Esophagus squamous epithelium (tissue), 5 donors: ENCODE measurements at places on chromosomes 2 and 18.

- no peak for DNase-seq
Observed at GRCh38 chr2:172905937-172906811, 169.5 kb upstream of the MAP3K20 start.

- no peak for DNase-seq
Observed at GRCh38 chr2:200107514-200108217, 152.3 kb downstream of the MAIP1 start.

GRCh38 chr2:201852462-201852861 lies 46.1 kb downstream of the CDK15 start:
- no peak for DNase-seq

- DNase-seq: no peak
Observed at GRCh38 chr2:13676269-13676668, 956.2 kb upstream of the LRATD1 start.

- DNase-seq: no peak
Observed at GRCh38 chr2:207408086-207408794, 121.5 kb upstream of the CREB1 start.

- DNase-seq: no peak
Observed at GRCh38 chr18:61080954-61081528, 252.2 kb upstream of the CDH20 start.

- DNase-seq: no peak
Observed at GRCh38 chr2:214529021-214529420, 118.2 kb downstream of the VWC2L start.

GRCh38 chr2:38239452-38239851 lies 137.6 kb downstream of the ATL2 start:
- DNase-seq: no peak

GRCh38 chr2:163441603-163442002 lies 294.2 kb downstream of the FIGN start:
- no peak for DNase-seq

GRCh38 chr2:45458909-45459563 lies 152.0 kb downstream of the SRBD1 start:
- no peak for DNase-seq

- DNase-seq: no peak
Observed at GRCh38 chr18:10015288-10015701, 101.5 kb downstream of the VAPA start.

DNA sequence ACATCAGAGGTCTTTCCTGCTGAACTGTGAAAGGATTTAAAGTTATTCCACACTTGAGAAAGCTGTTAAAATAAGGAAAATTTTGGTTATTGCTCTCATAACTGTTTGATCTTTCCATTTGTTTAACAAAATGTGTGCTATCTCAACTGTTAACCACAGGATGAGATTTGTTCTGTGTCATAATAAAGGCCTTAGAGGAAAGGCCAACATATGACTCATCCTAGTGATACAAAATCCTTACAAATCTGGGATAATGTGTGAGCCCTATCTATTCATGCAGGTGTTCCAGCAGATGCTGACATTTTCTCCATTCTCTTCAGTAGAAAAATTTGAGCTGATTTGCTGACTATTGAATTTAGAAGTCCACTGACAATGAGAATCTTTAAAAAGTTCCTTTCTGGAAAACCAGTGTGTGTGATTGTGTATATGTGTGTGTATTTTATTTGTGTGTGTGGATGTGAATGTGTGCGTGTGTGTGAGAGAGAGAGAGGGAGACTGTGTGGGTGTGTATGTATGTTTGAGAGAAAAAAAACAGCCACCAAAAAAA lies 1111.9 kb upstream of the GYPC start:
- no peak for DNase-seq

- no peak for DNase-seq
Observed at GRCh38 chr2:49770919-49771318, 616.6 kb upstream of the FSHR start.

DNA sequence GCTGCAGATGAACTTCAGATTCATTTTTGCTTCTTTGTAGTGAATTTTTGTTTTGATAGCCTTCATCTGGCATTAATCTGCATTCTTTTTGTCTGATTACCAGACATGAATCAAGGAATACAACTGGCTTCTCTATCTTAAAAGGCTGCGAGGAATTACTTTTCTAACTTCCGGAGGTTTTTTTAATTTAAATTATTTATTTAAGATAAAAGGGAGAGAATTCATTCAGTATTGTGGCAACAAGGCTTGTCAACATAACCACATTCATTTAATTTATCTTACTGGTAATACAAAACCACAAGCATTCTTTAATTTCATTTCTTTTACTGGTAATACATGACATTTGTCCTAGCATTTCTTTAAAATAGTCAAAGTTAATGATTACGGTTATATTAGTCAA lies 36.0 kb downstream of the CSRNP3 start:
- DNase-seq: no peak

GRCh38 chr2:175396696-175397095 lies 215.2 kb upstream of the ATP5MC3 start:
- no peak for DNase-seq

- DNase-seq: no peak
Observed at GRCh38 chr2:118989481-118989880, 47.5 kb downstream of the MARCO start.

GRCh38 chr2:72204156-72204785 lies 56.6 kb upstream of the CYP26B1 start:
- no peak for DNase-seq

DNA sequence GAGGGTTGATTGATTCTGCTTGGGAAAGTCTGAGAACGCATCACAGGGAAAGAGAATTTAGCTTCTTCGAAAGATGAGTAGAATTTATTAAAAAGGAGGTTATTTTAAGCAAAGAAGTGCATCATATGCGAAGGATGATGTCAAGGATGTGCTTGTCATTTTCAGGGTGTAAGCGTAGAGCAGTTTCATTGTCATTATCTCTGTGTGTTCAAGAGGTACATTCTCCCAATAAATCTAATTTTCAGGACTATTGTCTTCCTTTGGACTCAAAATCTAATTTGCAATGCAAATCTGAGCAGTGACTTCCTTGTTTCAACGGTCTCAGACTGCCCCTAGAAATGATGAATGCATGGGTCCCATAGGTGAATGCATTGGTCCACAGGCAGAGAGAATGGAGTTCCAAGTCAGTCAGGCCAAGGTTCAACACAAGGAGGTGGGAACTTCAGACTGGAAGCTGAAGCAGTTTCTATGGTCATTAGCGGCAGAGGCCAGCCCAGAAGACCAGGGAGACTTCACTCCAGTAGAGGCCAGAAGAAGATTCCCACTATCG lies 99.8 kb downstream of the CDC42EP3 start:
- no peak for DNase-seq

DNA sequence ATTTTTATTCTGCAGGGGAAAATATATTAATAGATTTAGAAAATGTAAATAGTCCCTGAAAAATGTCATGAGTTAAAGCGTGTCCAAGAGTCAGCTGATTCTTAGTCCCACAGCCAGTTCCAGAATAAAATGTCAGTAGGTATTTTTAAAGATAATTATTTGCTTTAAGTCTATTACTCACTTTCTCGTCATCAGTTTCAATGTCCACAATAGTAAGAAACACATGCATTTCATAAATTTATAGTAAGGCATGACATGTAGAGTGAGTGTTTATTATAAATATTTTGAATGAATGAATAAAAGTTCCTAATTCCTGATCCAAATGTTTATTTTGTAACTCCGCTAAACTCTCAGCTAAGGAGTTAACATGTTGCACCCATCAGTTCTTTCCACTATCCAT lies 1044.0 kb upstream of the PIK3C3 start:
- DNase-seq: no peak

DNA sequence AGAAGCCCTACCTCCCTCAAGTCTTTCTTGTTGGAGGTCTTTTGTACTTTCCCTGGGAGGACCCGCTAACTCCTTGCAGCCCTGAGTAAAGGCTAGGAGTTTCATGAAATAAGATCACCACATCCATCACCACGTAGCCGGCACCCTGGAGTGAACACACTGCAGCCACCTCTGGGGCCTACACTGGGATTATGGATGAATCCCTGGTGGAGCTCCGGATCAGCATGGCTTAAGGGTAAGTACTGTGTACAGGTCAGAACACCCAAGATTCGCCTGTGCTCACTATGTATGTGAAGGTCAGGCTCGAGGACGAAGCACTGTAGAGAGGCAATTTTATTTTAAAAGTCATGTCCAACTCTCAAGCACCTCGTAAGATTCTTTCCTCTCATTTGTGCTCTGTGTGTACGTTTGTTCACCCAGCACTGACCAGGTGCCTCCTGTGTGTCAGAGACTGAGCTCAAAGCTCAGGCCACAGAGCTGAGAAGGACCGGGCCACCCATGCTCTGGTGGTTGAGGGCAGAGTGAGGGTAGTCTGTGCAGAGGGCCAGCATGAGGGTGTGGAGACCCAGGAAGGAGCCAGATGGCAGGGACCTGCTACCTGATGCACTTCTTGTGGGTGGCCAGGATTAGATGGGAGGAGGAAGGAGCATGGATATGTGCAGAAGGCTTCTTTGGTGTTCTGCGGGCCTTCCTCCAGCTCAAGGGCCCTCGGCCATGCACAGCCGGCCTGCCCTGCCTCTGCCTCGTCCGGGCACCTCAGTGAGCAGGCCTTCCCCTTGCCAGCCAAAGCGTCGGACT lies 66.7 kb upstream of the TFCP2L1 start:
- DNase-seq: no peak

GRCh38 chr18:44280479-44280878 lies 400.2 kb upstream of the SETBP1 start:
- DNase-seq: no peak

- DNase-seq: no peak
Observed at GRCh38 chr2:79714283-79714682, 201.4 kb downstream of the CTNNA2 start.

- DNase-seq: no peak
Observed at GRCh38 chr2:200408428-200409316, 101.2 kb downstream of the KCTD18 start.

DNA sequence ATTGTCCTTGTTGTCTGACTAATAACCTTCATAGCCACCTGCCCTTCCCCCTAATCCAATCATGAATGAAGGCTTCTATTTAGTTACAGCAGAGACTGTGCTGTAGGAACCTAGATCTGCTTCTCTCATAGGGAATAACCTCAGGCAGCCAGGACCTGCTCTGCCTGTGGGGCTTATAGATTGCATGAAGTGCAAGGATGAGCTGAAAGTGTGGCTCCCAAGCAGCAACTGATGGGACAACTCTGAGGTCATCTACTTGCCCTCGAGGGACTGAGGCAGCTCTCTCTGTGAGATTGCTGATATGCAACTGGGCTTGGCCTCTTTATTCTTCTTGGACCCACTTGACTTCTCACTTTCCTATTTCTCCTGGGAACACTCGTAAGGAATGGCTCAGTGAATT lies 23.8 kb upstream of the SLC38A11 start:
- DNase-seq: no peak

- DNase-seq: no peak
Observed at GRCh38 chr2:103789381-103790095, 1027.7 kb downstream of the TMEM182 start.

DNA sequence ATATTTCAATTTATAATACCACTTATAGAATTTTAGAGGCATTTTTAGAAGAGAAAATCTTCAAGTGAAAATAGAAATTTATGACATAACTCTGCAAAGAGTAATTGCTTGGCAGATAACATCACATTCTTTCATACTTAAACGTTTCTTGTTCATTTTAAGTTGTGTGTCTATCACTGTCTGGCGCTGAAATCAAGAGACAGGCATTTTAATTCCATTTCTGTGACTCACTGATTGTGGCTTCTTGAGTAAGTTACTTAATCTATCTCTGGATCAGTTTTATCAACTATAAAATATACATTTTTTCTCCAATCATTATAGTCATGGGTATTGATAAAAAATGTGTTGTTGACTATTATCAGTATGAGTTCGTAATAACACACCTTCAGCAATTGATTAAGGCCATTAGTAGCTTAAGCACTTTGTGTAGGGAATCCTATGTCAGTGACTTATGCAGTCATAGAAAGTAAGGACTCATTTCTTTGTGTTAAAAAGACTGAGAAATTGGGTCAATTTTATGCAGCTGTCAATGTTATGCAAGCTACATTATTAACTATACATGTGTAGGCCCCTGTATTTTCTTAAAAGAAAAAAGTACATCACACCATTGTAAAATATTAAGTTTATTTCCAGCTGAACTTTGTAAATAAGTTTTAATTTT lies 497.3 kb downstream of the CCDC85A start:
- DNase-seq: no peak

- no peak for DNase-seq
Observed at GRCh38 chr18:59500765-59501164, 141.7 kb upstream of the LMAN1 start.
